ENCODE measurements at places on chromosomes 4 and X.

DNA sequence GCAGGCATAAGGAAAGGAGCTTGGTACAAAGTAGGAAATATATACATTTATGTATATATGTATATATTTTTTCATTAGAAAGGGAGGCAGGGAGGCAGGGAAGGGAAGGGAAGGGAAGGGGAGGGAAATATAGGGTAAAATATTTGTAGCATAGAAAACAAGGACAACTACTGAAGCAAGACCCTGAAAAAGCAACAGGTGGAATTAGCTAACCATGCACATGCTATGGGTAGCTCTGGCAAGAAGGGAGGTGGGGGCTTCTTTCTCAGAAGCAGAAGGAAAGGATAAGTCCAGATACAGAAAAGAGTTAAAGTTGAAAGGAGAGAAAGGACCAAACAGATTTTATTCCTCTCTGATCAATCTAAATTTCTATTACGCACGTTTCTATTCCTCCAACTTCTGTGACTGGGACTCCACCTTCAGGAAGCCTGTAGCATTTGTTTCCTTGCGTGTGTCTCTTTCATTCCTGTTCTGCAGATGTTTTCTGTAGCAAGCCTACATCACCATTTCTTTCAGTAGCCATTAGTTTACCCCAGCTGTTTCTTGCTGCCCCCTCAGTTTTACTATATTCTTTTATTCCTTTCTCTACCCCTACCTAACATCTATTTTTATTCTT lies 82.9 kb downstream of the OR13H1 start:
- no peak for DNase-seq

GRCh38 chr4:153497988-153498967 lies 32.1 kb downstream of the TMEM131L start:
- peak; percentile 56 for DNase-seq

DNA sequence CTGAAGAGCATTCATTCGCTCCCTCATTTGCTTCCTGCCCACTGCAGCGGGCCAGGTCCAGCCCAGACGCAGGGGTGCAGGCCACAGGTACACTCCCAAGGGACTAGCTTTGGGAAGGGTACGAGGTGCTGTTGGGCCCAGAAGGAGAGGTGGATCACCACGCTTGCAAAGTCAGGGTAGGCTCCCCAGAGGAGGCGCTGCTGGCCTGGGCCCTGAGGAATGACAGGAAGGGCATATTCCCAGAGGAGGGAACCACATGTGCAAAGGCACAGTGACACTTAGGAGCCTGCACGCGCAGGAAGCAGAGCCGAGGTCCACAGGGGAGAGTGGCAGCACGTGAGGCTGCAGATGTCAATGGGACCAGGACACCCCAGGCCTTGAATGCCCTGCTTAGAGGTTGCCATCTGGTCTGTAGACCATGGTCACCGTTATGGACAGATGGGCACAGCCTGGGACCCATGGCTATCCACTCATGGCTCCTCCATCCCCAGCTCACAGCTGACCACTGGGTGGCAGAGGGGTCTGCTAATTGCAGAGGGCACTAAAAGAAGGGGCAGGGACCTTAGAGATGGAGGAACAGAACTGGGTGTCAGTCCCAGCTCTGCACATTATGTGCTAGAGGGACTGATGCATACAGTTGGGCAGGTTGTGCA lies 7.9 kb downstream of the HTRA3 start:
- DNase-seq = peak; percentile 19

DNA sequence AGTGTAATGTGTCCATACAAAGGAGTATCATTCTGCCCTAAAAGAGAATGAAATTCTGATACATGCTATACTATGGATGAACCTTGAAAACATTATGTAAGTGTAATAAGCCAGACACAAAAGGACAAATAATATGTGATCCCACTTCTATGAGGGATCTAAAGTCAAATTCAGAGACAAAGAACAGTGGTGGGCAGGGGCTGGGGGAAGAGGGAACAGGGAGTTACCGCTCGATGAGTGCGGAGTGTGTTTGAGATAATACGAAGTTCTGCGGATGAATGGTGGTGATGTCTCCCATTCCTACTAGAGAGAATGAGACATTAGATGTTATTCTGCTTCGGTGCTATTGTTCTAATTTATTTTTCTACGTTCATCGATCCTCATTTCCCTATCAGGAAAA lies 46.1 kb upstream of the TLR2 start:
- no peak for DNase-seq

DNA sequence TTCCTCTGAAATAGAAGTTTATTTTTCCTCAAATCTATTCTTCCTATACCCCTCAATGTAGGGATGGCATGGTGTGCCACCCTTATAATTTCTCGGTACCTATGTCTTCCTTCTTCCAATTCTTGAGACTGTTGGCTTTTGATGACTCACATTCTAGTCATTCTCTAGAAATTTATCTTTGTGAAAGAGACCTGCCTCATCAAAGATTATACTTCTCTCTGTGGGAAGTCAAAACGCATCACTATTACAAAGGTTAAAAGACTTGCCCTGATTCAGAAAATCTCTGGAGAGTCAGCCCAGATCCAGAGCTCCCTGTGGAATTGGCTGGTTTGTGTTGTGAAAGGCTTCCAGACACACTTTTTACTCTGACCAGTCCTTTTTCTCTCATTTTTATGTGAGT lies 65.9 kb upstream of the FSTL5 start:
- no peak for DNase-seq

DNA sequence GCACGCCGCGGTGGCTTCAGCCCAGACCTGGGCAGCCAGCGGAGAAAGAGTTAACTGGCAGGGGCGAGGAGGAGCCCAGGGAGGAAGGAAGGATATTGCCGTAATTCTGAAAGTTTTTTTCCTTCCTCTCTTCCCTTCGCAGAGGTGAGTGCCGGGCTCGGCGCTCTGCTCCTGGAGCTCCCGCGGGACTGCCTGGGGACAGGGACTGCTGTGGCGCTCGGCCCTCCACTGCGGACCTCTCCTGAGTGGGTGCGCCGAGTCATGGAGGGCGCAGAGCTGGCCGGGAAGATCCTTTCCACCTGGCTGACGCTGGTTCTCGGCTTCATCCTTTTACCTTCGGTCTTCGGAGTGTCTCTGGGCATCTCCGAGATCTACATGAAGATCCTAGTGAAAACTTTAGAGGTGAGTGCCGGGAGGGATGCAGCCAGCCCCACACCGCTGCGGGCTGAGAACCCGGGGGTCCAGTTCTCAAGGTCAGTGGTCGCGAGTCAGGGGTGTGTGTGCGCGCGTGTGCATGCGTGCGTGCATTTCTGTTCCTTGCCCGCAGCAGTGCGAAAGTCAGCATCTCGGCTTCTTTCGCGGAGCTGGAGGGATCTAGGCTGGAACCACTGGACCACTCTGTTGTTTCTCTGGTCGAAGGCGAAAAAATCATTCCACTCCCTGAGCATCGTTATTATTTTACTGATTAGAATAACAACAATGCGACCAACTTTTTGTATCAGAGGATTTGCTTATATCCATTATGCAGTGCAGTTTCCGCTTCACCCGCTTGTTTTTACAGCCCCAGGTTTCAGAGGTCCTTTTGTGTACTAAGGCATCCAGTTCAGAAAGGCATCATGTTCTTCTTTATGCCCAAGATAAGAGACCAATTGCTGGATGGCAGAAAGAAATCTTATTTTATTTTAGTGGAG lies 709 bp downstream of the GPAT3 start:
- DNase-seq = no peak

DNA sequence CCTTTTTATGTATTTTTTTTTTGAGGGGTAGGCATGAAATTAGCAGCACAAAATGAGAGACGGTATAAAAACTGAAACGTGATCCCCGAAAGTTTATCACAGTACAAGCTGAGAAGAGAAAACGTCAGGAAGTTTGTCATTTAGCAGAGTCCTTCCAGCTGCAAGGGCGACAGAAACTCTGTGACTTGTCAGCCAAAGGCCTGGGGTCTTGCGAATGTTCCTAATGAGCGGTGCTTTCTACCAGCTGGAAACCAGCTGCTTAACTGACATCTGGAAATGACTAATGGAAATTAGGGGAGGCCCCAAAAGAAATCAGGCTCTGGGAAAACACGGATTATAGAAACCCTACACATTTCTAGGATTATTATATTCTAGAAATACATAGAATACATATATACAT lies 66.5 kb downstream of the CHRNA9 start:
- no peak for DNase-seq

GRCh38 chrX:40098264-40099054 lies 701 bp upstream of the BCOR start:
- peak; percentile 73 for DNase-seq

GRCh38 chrX:112822892-112823291 lies 17.7 kb downstream of the AMOT start:
- no peak for DNase-seq

GRCh38 chrX:1507511-1508463 lies 29.2 kb downstream of the P2RY8 start:
- no peak for DNase-seq

DNA sequence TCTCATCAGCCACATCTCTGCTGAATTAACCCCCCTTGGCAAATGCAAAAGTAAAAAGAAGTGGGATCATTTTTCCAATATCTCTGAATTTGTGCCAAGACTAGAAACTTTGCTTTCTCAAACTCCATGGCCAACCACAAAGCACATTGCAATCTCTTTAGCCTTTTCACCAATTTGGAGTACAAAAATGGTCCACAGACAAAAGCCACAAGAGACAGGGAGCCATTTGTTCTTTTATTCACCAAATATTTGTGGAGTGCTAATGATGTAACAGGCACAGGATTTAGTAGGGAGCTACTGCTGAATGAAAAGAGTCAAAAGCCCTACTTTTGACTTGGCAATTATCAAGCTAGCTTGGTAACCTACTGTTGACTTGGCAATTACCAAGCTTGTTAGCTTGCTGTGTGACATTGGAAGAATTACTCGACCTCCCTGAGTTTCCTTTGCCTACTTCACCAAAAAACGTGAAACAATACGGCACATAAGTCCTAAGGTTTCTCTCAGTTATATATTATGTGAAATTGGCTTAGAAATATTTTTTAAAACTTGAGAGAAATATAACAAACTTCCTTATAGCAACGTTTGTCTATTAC lies 97.1 kb upstream of the KLF3 start:
- no peak for DNase-seq

DNA sequence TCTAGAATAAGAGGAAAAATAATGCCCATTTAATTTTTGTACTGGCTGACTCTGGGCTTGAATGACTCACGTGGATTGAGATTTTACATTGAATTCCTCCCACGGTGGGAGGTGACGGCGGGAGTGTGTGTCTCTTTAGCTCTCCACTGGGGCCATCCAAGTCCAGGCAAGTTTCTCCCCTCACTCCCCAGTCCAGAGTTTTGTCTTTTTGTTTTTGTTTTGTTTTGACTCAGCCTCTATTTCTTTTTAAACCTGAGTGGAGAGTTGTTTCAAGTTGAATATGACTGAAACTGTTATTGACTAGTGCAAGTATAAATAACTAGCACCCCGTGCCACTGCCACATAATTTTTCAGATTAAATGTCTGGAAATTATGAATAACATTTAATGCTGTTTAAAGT lies 13.6 kb downstream of the CHST7 start:
- no peak for DNase-seq

DNA sequence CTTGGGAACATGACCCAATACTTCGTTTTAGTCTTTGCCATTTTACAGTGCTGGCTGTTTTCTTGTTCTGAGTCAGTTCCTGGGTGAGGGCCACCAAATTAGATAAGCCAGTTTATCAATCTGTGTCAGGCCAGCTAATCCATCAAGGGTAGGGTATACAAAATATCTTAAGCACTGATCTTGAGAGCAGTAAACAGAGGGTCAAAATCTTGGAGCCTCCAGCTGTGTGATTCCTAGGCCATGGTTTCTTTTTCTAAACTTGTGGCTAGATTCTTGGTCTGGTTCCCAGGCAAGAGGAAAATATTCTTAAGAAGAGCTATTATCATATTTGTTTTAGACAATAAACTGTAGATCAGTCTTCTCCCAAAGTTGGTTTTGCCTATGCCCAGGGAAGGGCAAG lies 1396.6 kb upstream of the PABPC4L start:
- DNase-seq = no peak

DNA sequence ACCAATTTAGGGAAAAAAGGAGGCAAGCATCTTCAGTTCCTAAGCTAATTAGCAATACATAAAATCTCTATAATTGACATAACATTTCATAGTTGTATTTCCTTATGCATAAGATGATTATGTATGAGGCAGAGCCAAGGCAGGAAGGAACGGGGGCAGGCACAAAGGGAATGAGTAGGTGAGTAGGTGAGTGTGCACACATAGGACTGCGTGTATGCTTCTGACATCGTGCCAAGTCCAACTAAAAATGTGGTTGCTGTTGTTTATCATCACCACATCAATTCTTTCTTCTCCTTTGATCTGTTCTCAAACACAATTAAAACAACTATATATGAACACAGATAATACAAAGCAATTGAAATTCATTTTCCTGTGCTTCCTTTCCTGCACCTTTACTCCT lies 131.2 kb downstream of the UNC5C start:
- no peak for DNase-seq

- no peak for DNase-seq
These were observed 224 bp downstream of the FGFRL1 start for GRCh38 chr4:1011666-1012033.

GRCh38 chr4:128574706-128575105 lies 234.8 kb upstream of the JADE1 start:
- DNase-seq = no peak

DNA sequence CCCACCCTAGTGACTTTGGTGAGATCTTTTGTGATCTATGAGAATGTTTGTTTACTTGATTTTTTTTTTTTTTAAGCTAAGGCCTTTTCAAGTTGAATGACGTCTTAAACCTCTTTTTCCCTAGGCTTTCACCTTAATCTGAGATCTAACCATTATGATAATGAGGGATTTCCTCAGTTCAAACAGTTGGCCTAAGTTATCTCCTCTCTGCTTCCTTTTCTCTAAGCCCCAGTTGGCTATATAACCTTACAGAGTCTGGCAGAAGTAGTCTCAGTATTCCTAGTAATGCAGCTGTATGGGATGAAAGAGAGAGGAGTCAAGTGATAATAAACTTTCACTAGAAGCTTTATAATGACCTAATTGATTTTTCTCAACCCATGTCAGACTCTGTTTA lies 99.0 kb downstream of the STIM2 start:
- no peak for DNase-seq

- DNase-seq = peak; percentile 77
These were observed 71.7 kb upstream of the BCOR start for GRCh38 chrX:40169193-40170101.

GRCh38 chr4:52824603-52825459 lies 37.3 kb upstream of the RASL11B start:
- peak; percentile 44 for DNase-seq

- no peak for DNase-seq
These were observed 177.9 kb upstream of the TENM3 start for GRCh38 chr4:182065255-182065654.

DNA sequence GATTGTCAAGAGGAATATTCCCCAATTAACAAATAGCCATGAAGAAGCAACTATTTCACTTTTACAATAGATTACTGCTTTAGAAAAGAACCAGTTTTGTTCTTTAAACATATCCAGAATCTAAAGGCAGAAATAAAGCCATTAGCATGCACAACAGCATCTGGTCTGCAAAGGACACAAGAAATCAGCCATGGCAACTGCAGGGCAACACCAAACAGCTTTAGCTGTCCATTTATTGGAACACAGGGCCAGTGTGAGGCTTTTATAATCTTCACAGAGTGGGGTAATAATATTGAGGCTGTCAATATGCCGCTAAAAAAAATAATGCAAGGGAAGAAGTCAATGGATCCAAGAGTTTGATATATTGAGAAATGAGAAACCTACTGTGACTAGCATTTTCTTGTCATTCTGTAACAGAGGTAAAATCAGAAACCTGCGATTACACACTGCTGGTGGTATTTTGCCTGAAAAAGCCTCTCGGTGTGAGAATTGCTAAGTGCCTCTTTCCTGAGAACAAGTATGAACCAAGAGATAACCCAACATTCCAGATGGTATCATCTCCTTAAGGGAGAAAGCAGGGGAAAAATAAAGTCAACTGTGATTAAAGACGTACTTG lies 2.7 kb upstream of the BANK1 start:
- DNase-seq = no peak

- DNase-seq = no peak
These were observed 93.6 kb downstream of the IRF2 start for GRCh38 chr4:184380707-184381106.

All from femur (tissue), 1 donor.